NCI-H2029 (cell line): ENCODE measurements at places on chromosomes 16 and 17.

DNA sequence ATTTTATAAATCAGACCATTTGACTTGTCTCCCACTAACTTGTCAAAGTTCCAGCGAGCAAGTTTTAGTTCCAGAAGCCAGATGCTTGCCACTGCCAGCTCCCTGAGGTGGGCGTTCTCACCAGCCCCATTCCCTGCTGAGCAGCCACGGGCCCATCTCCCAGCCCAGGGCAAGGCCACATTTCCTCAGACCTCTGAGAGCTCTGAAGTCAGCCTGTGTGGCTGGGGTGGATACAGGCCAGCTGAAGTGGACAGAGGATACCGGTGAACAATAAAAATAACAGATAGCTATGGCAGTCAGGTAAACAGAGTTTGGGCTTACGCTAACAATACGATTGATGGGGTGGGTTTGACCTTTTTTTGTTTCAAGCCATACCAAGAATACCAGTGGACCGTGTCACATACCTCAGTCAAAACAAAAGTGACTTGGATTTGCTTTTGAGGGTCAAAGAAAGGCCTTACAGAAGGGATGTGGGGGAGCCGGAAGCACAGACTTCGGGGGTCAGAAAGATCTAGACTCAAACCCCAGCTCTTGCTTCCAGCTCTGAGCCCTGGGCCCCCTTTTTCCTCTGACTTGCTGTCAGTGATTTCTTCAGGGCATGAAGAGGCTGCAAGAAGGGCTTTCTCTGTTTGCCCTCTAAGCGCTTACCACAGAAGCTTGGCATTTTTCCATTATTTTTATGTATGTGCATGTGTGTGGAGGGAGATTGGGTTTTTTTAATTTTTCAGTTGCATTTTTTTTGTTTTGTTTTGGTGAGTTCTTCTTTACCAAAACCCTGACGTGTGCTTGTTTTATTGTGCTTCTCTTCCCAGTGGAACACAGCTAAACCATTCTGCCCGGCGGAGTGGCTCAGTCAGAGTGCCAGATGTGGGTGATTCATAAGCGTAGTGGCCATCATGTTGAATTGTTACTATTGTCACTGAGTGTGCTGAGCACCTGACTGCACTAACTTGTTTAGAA lies 109.9 kb downstream of the GNAO1 start:
- DNase-seq = peak; percentile 35

DNA sequence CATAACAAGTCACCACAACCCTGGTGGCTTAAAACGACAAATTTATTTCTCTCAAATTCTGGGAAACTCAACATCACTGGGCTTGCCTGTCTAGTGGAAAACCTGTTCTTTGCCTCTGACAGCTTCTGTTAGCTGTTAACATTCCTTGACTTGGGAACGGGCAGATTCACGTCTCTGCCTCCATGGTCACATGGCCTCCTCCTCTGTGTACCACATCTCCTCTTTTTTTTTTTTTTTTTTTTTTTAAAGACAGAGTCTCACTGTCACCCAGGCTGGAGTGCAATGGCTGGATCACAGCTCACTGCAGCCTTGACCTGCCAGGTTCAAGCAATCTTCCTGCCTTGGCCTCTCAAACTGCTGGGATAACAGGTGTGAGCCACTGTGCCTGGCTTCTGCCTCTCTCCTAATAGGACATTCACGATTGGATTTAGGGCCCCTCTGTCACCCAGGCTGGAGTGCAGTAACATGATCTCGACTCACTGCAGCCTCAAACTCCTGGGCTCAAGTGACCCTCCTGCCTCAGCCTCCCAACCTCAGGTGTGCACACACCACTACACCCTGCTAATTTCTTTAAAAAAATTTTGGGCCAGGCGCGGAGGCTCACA lies 11.7 kb upstream of the LLGL1 start:
- no peak for DNase-seq

- no peak for DNase-seq
Observed at GRCh38 chr17:8159032-8159400, 3.7 kb downstream of the VAMP2 start.

- no peak for DNase-seq
Observed at GRCh38 chr17:79186406-79186805, 111.8 kb downstream of the ENGASE start.

GRCh38 chr17:61251939-61252865 lies 147.4 kb upstream of the TBX2 start:
- DNase-seq = no peak

GRCh38 chr17:70564006-70564620 lies 394.8 kb downstream of the KCNJ2 start:
- DNase-seq = no peak

- no peak for DNase-seq
Observed at GRCh38 chr17:74163271-74163821, 40.1 kb upstream of the RPL38 start.

GRCh38 chr17:35167666-35168065 lies 20.0 kb downstream of the UNC45B start:
- no peak for DNase-seq

DNA sequence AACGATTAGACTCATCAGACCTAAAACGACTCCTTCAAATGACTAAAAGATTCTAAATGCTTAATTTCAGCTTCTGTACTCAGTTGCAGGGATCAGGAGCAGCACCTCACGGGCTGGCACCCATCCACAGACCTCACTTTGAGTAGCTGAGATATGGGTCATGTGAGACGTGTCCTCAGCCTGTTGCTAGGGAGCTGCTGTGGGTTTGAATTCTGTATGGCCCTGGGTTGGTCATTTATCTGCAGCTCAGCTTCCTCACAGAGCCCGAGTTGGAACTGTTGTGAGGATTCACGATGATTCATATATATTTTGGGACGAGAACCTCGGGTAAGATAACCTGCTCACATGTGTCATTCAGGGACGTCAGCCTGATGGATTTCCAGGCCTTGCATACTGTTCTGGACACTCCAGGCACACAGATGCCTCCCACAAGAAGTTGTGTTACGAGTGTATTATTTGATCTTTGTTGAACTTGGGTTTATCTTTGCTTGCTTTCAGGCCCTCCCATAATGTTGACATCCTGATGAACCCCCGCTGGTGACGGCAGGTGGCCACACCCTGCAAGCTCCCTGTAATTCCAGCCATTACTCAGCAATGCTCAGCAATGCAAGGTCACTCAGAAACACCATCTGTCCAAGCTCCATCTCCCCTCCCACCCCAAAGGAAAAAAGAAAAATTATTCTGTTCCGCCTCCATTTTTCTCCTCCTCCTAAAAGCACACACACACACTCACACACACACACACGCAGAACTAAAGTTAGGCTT lies 137.6 kb downstream of the RBFOX3 start:
- no peak for DNase-seq

GRCh38 chr16:7366041-7366440 lies 33.4 kb downstream of the RBFOX1 start:
- DNase-seq = no peak

DNA sequence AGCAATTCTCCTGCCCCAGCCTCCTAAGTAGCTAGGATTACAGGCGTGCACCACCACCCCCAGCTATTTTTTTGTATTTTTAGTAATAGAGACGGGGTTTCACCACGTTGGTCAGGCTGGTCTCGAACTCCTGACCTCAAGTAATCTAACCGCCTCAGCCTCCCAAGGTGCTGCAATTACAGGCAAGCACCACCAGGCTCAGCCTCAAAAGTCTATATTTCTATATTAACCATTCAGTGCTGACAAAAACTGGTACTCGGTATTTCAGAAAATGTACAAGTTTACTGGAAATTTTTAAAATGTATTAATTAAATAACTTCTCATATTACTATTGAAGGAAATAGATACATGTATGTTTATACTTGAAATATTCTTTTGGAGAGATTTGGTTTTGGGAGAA lies 1.4 kb upstream of the HEXD start:
- DNase-seq = no peak

- DNase-seq = peak; percentile 69
Observed at GRCh38 chr17:57453841-57454425, 197.6 kb downstream of the MSI2 start.

GRCh38 chr17:69761011-69761410 lies 314.0 kb upstream of the KCNJ16 start:
- DNase-seq = no peak

GRCh38 chr16:85258629-85259028 lies 146.4 kb upstream of the CIBAR2 start:
- no peak for DNase-seq
